ENCODE measurements at places on chromosomes 6 and 20.
A peak's percentile ranks its signal among the peaks of the same experiment; 100 is the strongest.

DNA sequence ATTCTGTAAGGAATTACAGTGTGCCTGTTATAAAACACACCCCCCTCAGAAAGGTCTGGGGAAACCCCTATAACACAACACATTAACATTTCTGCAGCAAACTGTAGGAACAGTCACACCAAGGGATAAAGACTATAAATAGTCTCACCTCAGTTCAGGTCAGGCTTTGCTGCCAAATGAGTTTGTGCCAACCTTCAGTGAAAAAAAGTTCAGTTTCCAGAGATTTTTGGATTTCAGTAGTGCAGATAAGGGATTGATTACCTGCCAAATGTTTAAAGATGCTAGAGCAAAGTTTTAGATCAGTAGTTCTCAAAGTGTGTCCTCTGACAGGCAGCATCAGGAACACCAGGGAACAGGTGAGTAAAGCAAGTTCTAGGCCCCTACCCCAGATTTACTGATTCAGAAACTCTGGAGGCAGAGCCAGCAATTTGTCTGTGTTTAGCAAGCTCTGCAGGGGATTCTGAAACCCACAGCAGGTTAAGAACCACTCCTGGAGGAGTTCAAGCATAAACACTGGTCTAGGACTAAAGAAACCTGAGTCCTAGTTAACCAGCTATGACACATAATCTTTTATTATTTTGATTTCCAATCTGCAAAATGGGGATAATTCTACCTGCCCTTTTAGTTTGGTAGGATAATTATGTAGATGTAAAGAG is 111.0 kb downstream of the RCAN2 start:
- DNase-seq, result no peak

DNA sequence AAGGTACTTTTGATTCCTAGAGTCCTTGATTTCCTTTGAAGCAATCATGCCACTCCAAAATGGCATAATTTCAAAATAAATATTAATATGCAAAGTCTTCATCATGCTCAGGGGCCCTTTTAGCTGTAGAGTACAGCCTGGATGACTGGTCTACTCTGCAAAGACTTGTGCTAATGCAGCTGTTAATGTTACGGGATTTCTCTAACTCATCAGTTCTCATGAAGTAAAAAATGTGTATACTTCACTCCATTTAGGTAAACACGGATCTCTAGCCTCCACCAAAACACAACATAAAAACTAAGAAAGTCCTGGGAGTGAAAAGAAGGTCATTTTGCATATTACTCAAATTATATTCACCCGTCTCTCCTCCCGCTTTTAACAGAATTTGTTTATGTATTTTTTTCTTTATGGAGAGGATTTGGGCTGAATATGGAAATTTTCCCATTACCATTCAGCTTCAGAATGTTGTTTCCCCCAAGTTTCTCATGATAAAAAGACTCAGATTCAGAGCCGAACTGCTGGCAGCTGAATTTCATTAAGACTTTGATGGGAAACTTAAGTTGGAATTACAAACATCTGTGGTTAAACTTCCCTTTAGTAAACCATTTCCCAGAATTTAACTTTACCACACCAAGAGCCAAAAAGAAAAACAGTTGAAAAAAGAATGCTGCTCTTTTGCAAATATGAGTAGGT is 8.7 kb downstream of the LAMA4 start:
- DNase-seq, result no peak

- DNase-seq, result no peak
These were observed 9.7 kb upstream of the ZSCAN9 start for GRCh38 chr6:28215425-28215824.

DNA sequence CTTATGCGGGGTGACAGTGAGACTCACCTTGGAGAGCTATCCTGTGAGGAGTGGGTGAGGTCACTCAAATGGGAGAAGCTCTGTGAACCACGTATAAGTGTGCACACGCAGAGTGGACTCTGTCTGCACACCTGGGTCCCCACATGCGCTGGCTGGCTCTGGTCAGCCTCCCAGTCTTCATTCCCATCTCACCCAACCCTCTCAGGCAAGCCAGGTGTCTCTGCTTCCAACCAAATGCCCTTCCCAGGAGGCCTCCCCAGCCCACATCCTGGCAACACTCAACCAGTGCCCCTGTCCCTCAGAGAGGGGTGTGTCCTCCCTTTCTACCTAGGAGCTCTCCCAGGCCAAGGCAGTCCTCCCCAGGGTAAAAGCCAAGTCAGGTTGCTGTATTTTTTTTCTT is 8.0 kb upstream of the PI16 start:
- DNase-seq, result no peak

DNA sequence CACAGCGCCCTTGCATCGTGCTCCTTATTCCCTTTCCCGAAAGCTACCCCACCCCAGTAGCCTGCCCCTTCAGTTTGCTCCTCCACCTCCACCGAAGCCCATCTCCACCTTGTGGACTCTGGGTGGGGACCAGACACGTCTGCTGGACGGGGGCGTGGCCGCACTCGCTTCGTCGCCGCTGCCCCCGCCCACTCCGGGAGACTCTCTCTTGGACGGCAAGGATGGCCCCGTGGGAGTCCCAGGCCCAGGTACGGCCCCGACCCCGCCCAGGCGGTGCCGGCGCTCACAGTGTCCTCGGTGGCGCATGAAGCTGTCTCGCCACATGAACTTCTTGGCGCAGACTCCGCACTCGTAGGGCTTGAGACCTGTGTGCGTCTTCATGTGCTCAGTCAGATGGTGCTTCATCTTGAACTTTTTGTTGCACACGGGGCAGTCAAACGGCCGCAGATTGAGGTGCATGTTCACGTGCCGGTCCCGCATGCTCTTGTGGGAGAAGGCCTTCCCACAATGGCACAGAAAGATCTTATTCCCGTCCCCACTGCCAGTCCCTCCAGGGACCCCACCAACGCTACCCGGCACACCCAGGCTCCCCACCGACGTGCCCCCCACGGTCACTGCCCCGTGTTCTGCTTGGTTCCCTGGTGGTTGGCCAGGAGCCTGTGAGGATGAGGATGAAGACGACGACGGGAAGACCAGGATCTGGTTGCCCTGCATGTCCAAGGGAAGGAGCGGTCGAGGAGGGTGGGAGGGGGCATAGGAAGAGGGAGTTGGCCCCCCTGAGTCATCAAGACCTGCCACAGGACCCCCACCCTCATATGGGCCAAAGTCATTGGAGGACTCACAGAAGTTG is 1.3 kb upstream of the TAPBP start:
- DNase-seq, result peak; percentile 81

GRCh38 chr6:13466304-13467215 is 20.8 kb downstream of the GFOD1 start:
- no peak for DNase-seq

DNA sequence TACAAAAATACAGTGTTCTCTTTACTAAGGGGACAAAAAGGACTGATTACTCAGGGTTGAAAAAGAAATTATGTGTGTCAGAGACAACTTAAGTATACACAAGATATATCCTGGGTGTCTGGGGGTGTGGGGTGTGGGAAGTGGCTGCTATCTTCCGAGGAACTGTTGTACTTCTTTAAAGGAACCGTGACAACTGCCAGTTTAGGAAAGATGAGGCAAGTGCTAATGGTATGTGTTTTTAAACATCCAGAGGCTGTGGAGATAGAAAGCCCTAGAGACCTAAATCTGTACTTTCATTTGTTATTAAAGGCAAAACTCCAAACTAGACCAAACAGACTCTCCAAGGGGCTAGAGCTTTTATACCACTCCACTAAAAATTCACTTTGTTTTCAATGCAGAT is 95.6 kb downstream of the SNAP25 start:
- DNase-seq, result no peak

DNA sequence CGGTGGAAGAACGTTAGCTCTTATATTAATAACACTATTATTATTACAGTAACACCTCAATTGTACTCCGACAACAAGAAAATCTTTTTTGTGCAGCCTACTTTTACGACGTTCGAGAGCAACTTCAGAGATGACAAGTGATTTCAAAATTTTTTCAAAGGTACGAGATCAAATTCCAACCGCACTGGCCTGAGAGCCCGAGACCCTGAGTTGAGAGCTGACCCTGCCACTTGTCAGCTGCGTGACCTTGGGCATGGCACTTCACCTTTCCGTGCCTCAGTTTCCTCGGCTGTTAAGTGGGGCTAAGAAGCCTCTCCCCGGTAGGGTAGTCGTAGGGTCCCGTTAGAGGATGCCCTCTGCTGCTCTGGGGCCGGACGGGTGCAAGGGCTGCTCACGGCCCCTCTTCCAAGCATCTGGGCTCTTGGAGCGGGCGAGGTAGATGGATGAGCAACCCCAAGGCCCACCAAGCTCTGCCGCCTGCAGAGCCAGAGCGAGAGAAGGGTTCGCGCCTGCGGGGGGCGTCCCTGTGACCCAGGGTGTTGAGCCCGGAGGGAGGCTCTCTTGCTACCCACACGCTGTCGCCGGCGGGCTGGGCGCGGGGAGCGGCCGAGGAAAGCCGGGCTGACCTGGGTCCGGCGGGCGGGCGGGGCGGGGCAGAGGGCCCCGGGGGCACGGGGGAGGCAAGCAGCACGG is 510 bp downstream of the NDRG3 start:
- no peak for DNase-seq

- no peak for DNase-seq
These were observed 82.3 kb downstream of the GMPR start for GRCh38 chr6:16320533-16321340.

DNA sequence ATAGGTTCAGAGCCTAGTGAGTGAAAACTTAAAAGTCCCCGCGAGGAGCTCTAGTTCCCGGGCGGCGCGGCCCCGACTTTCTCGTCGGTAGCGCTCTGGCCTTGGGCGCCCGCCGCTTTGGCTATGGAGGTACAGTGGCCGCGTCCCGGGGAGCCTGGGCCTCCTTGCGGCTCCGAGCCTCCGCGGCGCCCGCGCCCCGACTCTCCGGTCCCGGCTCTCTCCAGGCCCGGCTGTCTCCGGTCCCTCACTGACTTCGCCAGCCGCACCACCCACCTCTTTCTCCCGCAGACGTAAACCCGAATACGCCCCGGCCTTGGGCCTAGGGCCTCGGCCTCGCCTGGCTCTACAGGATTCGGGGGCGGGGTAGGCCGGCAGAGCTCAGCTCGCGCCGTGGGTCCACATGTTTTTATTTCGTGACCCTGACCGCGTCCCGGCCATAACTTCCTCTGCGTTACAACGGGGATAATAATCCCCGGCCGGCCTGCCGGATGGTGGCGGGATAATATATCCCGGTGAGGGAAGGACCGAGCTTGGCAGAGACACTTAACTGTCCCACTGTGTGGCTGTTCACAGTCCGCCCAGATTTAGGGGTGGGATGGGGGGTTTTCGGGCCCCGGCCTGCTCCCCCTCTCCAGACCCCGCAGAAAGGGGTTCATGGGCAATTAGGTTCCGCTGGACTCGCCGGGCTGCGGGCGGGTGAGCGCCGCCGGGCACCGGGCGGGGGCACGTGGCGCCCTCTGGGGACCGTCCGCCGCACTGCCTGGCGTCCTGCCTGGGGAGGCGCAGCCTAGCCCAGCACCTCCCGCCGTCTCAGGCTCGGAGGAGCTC is 10.0 kb upstream of the TBX18 start:
- peak; percentile 93 for DNase-seq

DNA sequence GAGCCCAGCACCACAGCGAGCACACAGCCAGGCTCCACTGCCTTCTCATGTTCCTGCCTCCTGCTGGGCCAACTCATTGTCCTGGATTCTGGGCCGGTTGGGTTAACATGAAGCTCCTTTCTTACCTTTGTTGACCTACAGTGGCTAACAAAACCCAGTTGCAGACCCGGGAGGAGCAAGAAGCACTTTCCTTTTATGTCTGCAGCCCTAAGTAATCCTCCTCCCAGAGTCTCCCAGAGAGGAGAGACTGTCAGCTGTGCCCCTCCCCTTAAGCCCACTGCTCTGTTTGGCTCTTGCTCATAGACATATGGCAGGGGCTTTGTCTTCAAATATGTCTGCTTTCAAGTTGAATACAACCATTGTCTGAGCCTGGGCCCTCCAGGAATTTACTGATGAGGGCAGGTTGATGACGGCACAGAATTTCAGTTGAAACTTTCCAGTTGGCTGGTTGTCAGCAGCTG is 55.2 kb downstream of the PSMB1 start:
- no peak for DNase-seq

- DNase-seq, result peak; percentile 62
These were observed 73.7 kb downstream of the EDN1 start for GRCh38 chr6:12363651-12364381.

GRCh38 chr6:124793398-124793797 is 168.8 kb upstream of the RNF217 start:
- no peak for DNase-seq

DNA sequence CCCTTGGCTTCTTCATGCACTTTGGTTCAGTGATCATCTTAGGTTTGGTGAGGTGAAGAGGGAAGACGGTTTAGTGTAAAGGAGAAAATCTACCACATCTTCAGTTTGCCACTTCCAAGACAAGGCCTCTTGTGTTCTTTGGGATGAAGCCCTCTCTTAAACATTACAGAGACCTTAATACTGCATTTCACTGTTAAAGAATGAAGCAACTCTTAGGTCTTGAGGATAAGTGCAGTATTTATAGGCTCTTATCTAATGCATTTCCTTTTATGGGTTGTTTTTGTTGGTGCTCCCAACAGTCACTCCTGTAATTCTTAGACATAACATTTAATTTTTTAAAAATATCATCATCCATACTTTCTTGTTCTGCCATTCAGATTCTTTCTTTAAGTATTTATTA is 139.9 kb upstream of the LAMP5 start:
- no peak for DNase-seq

GRCh38 chr6:147691446-147691845 is 183.0 kb downstream of the SAMD5 start:
- DNase-seq, result no peak

GRCh38 chr20:34541264-34541901 is 17.1 kb upstream of the MAP1LC3A start:
- no peak for DNase-seq

DNA sequence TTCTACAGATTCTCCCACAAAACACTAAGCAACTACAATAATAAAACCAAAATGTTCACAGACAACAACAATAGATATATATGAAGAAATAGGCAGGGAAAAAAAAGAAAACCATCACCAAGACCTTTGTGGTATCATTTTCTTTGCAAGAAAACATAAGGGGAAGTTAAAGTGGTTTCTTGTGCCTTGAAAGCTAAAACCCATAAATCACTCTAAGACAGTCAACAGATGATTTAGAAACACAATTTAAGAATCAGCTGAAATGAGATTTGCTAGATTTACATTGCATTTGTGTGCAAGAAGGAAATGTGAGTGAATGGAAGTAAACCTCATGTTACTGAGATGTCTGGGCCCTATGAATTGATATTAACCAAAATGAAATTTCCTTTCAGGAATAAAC is 1265.4 kb upstream of the GJE1 start:
- DNase-seq, result no peak

DNA sequence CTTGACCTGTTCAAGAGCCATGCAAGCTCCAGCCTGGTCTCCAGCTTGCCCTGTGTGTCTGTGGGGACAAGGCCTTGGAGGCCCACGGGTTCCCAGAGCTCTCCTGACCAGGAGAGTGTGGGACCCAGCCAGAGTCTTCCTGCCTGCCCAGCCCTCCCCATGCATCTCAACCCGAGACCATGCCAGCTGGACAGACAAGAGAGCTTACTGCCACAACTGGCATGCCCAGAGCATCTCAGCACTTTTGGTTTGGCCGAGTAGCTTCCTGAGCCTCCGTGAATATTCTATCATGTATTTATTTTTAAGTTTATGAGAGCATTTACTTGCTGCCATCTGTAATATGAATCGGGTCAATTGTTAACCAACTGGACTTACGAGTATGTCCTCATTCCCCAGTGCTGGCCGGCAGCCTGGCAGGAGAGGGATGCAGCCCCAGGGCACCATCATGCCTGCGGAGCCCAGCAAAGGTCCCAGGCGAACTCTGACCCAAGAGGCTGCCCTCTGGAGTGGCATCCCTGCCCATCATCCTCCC is 14.9 kb downstream of the IP6K3 start:
- DNase-seq, result peak; percentile 92

All from Calu3 (cell line).